ENCODE measurements at places on chromosomes 5 and 9.

DNA sequence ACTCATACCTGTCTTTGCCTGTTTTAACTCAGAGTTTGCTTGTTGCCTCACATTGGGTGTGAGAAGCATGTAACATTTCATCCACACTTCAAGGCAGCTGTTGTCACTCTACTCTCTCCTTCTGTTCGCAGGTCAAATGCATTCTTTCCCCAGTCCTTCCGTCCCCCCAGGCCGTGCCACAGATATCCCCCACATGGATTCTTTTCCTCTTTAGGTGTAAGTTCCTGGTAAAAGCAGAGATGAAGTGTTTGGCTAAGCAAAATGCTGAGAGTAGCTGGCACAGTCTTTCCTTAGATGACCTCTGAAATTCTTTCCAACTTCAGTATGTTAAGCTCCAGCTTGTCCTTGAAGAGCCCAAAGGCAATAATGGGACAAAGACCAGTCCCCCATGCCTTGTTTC lies 328.2 kb downstream of the SLIT3 start:
- DNase-seq, result no peak

GRCh38 chr9:136233868-136234267 lies 11.7 kb downstream of the QSOX2 start:
- no peak for DNase-seq

DNA sequence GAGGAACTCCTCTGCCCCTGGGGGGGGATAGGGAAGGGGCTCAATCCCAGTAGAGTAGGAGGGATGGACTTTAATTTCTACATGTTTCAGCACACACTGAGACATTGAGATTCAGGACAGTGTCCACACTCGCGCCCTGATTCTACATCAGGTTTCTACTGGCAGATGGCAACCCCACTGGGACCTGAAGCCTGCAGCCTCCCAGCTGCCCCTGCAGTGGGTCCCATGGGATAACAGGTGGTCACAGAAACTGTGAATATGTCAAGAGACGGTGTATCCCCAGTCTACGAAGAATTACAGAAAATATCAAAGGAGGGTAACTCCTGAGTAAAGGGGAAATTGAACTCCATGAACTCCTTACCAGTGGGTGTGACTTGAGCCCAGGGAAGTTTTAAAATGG lies 2.4 kb upstream of the TERT start:
- DNase-seq, result no peak

- no peak for DNase-seq
Observed at GRCh38 chr5:88940713-88941112, 57.7 kb upstream of the MEF2C start.

DNA sequence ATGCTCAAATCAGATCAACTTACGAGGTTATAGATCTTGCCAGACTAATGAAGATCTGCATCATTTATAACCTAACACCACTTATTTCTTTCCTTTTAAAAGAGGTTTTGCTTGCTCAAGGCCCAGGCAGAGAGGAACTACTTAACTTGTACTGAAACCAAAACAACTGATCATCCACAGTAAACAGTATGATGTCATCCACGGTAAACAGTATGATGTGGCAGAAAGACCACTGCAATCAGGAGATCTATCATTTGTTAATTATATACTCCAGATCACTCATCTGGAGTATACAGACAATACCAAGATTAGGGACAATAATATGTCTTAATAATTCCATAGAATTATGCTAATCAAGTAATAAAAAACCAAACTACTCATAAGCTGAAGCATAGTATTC lies 116.8 kb downstream of the ADAMTS6 start:
- DNase-seq, result no peak

GRCh38 chr9:2778816-2779215 lies 61.5 kb downstream of the KCNV2 start:
- no peak for DNase-seq

GRCh38 chr5:84861306-84861705 lies 476.6 kb upstream of the EDIL3 start:
- no peak for DNase-seq

- no peak for DNase-seq
Observed at GRCh38 chr9:33843312-33843961, 26.5 kb downstream of the UBE2R2 start.

DNA sequence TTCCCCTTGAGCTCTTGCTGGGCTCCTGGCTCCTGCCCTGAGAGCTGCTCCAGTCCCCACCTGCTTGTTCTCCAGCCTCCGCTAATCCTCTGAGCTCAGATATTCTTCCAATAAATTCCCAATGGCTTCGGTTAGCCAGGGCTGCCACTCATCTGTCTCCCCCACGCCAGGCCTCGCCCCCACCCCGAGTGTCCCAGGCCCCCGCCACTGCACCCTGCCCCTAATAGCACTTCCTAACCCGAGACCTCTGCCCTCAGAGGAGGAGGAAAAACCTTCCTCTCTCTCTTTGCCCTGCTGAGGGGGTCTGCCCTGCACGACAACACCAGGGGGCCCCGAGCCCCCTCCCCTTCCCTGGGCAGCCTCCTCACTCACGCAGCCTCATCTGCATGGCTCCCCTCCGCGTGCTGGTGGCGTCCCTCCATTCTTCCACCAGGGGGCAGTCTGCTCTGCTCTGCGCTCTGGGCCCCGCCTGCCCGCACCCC lies 5.4 kb upstream of the LCN15 start:
- DNase-seq, result no peak

DNA sequence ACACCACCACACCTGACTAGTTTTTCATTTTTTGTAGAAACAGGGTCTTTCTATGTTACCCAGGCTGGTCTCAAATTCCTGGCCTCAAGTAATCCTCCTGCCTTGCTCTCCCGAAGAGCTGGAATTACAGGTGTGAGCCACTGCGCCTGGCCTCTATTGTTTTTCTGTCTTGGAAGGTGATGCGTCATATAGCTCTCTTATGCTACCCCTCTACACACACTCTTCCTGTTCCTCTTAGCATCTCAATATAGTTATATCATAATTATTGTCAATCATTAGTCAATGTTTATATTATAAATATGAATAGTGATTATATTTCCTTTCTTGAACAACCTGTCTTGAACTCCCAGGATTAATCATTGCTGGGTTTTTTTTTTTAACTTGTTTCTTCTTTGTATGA lies 7.3 kb downstream of the PKD2L2 start:
- no peak for DNase-seq

DNA sequence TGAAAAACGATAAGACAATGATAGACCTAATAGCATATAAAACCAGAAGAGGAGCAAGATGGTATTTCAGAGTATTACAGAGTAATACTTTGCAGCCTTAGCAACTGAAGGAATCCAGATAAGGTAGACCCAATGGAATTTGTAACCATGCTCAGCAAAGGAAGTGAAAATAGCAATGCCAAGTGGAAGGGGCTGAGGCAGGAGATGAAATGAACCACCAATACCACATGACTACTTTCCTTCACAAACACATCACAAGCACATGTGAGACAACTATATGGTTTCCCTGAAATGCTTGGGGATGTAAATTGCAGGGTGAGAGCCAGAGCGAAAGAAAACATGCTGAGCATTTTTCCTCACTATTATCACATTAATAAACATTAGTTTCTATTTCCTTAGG lies 79.8 kb upstream of the MELK start:
- no peak for DNase-seq

DNA sequence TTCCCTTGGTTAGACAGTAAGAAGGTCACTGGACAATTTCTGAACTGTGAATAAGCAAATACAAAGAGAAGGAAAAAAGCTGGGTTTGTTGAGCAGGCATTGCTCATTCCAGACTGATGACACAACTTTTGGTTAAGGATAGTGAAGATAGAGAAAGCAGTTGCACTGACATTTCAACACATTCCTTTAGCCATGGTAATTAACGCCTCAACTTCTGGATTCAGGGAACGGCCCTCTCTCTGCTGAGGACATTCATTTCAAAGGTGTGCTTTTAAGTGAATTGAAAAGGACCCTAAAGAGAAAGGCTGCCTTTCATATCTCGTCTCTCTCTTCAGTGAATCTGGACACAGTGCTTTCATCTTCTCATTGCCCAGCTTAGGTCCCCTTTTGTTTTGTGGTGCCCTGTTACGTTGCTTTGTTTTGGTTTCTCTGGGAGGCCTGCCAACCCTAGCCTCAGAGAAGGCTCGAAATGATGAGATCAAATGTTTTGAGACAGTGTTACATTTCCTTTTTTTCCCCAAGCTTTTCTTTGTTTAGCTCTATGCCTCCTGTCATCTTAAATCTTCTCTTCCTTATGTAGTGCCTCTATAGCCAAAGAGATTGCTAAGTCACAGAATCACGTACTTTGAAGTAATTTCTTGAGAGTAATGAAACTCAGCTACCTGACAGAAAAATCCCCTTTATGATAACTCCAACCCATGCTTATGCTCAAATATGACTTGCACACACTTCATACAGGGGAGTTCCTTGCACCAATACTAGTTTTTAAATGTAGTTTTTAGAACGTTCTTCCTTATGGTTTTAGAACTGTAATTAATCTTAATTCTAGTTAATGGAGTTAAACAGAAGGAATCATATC lies 94.4 kb upstream of the IFNE start:
- DNase-seq, result peak; percentile 84

DNA sequence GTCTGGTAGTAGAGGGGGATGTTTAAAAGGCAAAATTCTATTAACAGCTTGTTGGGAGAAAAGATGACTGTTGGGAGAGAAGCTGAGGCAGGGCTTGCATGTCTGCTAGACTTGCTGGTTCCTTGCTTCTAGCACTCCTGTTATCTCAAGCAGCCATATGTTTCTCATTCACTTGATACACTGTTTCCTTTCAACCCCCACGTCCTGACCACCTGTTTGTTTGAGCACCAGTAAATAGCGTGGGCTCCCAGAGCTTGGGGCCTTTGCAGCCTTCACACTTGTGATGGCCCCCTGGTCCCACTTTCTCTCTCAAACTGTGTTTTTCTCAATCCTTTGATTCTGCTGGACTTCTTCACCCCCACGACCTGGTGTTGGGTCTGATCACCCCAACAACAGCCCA lies 111.7 kb upstream of the TMEM161B start:
- no peak for DNase-seq

DNA sequence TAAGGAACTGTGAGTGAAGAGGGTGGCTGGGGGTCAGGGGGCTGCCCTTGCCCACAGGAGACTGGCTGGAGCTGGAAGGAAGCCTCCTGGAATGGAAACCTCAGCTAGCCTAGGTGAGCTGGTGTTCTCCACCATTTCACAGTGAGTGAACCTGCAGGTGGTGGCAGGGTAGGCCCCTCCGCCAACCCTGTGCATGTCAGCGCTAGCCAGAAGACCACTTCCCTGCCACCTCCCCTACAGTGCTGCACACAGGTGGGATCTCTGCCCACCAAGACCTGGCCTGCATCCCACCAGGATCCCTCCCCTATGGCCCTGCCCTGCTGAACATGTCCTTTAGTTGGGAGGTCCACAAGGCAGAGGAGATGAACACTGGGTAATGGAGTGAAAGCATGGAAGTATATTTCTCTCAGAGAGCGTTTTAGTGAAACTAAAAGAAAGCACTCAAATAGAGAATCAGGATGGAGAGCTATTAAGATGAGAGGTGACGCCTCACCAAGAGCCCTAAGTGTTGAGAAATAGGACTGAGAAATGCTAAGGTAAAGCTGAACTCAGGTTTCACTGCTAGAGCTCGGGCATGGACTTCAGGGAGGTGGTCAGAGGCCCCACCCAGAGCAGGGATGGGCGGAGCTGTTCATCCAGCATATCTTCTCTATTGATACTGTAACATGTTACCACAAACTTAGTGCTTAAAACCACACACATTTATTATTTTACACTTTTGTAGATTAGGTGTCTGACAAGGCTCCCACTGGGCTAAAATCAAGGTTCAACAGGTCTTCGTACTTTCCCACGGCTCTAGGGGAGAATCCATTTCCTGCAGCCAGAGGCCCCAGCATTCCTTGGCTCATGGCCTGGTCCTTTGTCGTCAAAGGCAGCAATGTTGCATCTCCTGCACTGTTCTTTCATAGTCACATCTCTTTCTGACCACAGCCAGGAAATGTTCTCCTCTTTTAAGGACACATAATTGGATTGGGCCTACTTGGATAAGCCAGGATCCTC lies 83.2 kb downstream of the DIRAS2 start:
- DNase-seq, result no peak

DNA sequence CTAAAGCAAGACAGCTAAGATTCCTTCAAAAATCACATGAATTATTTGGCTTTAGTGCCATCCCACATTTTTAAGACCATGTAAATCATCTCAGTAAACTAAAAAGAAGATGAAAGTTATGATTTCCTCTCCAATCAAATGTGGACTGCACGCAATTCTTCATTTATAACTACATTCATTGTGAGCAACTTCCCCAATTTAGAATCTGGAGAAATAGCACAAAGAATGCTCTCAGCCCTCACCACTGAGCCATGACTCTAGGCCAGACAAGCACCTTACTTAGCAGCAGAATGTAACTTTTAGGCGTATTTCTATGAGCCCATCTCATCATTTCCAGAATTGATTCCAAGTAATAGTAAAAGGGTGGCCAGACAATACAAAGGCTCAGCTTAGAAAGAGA lies 616.6 kb downstream of the TLE1 start:
- no peak for DNase-seq

DNA sequence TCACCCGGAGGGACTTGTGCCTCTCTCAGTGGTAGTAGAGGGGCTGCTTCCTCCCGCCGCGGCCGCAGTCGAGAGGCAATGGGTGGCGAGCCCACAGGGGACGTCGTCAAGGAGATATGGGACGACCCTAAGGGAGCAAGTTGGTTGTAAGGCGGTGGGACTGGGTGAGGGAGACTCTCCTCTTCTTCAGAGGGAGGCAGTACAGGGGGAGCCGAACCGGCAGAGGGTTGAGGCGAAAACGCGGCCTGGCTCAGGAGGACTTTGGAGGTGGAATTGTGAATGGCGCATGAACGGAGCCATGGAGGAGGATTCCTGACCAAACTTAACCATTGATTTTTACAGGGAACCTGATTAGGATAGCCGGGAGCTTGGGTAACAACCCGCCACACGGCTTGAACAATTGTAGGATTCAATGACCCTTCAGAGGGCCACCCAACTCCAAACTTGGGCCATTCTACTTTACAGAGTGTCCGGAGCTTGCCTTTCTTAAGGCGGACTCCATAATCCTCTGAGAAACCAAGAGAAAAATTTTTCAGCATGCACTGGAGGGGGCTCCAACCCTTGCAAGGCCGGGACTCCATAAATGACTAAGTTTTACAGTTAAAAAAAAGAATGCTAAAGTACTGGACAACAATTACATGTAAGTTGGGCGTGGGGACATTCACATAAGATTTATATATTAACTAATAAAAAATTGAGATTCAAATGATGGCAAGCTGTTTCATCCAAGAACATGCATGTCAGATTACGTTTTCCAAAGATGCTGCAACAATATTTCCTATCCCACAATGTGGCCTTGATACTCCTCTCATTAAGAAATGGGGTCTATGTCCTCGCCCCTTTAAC lies 19.4 kb upstream of the RHOBTB3 start:
- DNase-seq, result no peak

DNA sequence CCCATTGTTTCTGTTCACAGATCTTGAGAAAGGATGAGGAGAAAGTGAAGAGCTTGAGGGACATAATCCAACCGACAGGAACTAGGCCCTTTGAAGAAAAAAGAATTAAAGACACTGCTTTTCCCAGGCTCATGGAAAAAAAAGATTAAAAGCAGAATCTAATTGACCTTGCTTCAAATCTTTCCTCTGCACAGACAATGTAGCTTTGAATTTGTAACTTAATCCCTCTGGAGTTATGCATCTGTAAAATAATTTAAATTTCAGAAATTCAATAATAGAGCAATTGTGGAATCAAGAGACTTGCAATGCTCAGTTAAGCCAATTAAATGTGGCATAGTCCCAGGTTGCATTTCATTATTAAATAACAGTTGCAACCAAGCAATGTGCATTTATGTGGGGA lies 64.6 kb downstream of the SVEP1 start:
- DNase-seq, result no peak

GRCh38 chr9:105355781-105356180 lies 92.1 kb upstream of the FSD1L start:
- DNase-seq, result peak; percentile 60

All from foreskin fibroblast (primary cell).